ENCODE measurements at places on chromosomes 5 and 9. TPM values are rescaled to one million over a fixed set of nuclear protein-coding genes. Genes with fewer than 3 reads are reported as not detected.

Gene PTGR1
- total RNA-seq, result 336 TPM

Gene DNAJC25
- total RNA-seq, result 10.5 TPM

Gene IL7R
- 0.19 TPM for total RNA-seq

Gene SPATA31A3
- total RNA-seq, result not detected

Gene ZDHHC11B
- total RNA-seq, result 1.6 TPM

Gene PDZD2
- 0.23 TPM for total RNA-seq

Gene PCDHB4
- 0.11 TPM for total RNA-seq

Gene TEX48
- total RNA-seq, result not detected

Gene CKMT2
- not detected for total RNA-seq

Gene WNK2
- 4.1 TPM for total RNA-seq

Gene PTPDC1
- total RNA-seq, result 3.1 TPM

Gene SPATA31C1
- not detected for total RNA-seq

Gene PTPN3
- total RNA-seq, result 16.0 TPM

Gene BNC2
- total RNA-seq, result 7.2 TPM

Gene SPATA24
- 7.3 TPM for total RNA-seq
